ENCODE measurements at places on chromosomes 16 and 17.

DNA sequence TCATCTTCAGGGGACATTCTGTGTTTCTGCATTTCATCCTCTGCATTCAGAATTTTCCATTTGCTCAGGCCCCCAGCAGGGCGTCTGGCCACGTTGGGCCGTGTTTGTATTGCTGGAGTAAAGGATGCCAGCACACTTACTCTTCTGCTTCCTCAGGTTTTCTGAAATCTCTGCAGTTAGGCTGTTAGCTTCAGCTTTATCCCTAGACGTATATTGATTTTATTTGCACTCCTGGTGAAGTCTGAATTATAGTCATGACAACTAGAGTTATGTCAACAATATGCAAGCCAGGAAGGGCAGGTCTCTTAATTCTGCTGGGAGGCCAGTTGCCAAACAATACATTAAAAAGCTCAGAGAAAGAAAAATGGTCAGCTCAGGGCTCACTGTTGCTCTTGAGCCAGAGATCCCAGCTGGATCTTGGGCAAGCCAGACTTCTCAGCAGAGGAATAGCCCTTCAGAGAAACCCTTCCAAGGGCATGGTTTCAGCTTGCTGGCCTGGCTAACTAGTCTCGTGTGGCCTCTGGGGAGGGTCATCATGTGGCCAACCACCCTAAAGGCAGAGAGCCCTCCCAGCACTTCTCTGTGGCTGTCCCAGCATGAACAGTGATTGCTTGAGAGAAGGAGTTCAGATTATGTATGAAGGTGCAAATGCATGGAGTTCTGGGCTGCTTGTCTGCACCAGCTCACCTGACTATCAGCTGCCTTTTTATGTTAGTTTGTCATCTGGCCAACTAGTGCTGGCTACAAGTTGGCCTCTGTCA, 110.2 kb upstream of the CACNG5 start:
- DNase-seq, result no peak

DNA sequence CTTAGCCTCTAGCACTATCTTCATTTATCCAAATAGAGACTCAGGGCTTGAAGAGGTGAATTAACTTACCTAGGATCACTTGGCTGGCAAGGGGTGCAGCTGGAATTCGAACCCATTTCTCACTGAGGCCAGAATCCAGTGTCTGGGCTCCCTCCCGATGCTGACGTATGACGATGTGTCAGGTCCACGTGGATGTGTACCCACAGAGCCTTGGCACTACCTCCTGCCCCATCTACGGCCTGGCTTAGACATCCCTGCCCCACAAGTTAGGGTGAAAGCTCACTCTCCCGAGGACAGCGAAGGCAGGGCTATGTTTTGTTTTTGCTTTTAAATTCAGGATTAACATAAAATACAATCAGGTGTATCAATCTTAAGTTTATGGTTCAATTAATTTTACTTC, 332.3 kb downstream of the CPPED1 start:
- DNase-seq, result no peak

- peak; percentile 14 for DNase-seq
Observed at GRCh38 chr16:67024384-67025209, 4.4 kb upstream of the CBFB start.

- no peak for DNase-seq
Observed at GRCh38 chr17:68321556-68321954, 30.3 kb downstream of the ARSG start.

DNA sequence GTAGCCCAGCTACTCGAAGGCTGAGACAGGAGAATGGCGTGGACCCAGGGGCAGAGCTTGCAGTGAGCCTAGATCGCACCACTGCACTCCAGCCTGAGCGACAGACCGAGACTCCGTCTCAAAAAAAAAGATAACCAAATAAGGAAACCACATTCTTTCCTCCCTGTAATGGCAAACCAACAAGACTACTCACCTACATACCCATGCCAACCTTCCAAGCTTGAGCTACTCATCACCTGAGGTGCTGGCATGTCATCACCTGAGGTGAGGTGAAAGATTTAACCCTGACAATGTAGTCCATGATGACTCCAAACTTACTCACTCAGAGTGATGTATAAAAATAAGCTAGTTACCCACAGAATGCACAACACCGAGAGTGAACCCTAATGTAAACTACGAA, 85.2 kb downstream of the SMG6 start:
- DNase-seq, result no peak

DNA sequence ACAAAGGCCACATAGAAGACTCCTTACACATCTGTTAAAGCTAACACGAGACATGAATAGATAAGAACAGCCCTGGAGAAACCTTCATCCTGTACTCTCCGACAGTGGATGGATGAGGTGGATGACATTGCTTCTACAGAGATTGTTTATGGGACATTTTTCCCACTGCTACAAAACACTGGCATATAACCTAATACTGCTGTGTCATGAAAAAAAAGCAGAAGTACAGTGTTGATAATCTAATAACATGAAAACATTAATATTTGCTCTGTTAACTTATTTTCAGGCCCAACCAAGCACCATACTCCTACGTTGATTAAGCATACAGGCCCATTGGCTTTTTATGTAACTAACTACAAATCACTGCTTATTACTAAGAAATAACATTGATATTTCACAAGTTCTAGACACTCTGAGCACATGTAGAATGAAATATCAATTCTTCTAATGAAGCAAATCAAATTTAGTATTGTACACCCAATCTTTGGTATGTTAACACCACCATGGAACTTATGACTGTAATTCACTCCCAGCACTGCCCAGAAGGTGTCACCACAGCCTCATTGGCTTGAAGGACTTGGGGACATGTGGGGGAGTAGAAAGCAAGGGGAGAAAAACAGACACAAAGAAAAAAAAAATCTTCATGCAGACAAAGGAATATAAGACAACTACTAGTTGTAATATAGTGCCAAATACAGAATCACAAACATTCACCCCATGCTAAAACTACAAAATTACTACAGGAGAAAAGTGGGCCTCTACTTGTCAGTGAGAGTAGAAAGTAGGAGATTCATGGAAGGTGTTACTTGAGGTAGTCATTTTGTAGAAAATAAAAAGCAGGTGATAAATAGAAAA, 330.0 kb upstream of the PMFBP1 start:
- peak; percentile 71 for DNase-seq

GRCh38 chr17:39116224-39116623, 35.2 kb downstream of the PLXDC1 start:
- DNase-seq, result no peak

- no peak for DNase-seq
Observed at GRCh38 chr17:27259356-27259755, 34.6 kb upstream of the WSB1 start.

DNA sequence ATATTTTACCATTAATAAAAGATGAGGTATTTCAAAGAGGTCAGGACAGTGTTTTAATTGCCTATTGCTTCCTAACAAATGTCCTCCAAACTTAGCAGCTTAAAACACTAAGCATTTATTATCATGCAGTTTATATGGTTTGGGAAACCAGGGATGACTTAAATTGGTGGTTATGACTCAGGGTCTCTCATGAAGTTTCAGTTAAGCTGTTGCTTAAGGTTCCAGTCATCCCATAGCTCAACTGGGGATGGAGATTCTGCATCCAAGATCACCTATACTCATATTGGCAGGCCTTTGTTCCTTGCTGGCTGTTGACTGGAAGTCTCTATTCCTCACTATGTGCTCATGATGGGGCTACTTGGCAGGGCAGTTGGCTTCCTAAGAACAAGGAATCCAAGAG, 1329.9 kb upstream of the GOT2 start:
- DNase-seq, result no peak

- DNase-seq, result no peak
Observed at GRCh38 chr17:15078570-15078969, 186.6 kb downstream of the PMP22 start.

DNA sequence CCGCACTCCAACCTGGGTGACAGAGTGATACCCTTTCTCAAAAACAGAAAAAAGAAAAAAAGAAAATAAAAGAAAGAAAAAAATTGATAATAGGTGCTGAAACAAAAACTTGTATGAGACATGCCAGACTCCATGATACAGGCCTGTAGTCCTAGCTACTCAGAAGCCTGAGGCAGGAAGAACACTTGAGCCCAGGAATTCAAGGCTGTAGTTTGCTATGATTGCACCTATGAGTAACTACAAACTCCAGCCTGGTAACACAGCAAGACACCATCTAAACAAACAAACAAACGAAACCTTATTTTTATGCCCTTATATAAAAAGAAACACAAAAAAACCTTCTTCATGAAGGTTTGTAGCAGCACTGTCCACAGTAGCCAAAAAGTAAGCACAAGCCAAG, 5.0 kb upstream of the CMTM4 start:
- no peak for DNase-seq

Measured in activated effector memory CD4-positive, alpha-beta T cell treated with anti-CD3 and anti-CD28 coated beads, Interleukin-2, amount 50 U/mL, for 16 hours (primary cell).